ENCODE measurements at places on chromosomes 13 and 19.

- no peak for DNase-seq
Measured at GRCh38 chr13:73833325-73834070, 300.7 kb downstream of the KLF12 start.

GRCh38 chr19:49672131-49672919 lies 4.7 kb upstream of the PRMT1 start:
- DNase-seq: peak; percentile 74

DNA sequence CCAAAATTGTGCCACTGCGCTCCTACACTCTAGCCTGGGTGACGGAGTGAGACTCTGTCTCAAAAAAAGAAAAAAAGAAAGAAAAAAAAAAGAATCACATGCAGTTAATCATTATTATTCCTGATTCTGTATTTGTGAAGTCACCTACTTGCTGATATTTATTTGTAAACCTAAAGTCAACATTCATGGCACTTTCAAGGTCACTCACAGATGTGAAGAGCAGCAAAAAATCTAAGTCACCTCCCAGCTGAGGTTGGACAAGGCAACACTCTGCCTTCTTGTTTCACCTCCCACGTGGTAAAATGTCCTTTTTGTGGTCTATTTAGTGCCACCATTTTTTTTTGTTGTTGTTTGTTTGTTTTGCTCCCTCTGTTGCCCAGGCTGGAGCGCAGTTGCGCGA lies 26.5 kb downstream of the WDR88 start:
- DNase-seq: no peak

DNA sequence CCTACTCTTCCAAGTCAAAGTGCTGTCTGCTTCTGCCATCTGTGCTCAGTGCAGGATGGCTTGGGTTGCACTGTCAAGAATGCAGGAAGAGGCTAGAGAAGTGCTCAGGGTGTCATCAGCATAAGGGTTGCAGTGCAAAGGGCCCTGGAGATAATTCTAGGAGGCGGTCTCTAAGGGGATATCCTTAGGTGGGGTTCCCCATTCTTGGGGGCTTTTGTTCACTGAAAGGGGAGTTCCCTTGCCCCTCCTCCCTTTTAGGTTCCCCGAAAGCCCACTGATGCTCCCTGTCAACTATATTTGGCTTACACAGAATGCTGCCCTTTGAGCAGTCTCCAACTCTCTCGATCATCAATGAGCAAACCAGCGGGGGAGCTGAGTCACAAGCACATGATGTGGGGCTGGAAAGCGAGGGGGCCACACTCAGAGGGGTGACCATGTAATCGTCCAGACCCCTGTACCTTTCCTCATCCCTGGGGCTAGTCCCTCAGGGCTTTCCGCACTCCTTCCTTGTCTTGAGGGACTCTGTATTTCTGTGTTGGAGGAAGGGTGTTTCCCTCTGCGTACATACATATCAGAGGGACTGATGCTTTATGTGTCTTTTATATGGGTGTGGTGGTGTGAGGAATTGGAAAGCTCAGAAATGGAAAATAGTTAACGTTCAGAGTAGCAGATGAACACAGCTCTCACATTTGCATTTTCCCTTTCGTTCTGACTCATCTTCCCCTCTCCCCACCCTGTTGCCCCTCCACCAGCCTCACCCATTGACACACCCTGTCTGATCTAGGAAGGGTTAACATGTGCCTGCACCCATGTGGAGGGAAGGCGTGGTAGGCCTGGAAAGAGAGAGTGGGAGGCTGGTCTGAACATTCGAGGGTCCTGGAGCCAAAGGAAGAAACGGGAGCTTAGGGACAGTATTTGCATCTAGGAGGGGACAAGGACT lies 6.7 kb downstream of the ZBTB32 start:
- peak; percentile 48 for DNase-seq

DNA sequence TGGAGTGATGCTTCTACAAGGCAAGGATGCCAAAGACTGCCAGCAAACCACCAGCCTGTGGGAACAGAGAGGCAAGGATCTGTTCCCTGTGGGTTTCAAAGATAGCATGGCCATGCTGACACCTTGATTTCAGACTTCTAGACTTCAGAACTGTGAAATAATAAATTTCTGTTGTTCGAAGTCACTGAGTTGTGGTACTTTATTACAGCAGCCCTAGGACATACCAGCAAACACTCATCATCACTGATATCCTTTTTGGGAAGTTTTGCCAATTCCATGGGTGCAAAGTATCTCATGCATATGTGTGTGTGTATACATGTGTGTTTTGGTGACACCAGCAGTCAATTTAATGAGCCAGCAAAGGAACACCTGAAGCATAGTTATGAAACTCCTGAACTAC lies 21.0 kb downstream of the LMO7 start:
- no peak for DNase-seq

DNA sequence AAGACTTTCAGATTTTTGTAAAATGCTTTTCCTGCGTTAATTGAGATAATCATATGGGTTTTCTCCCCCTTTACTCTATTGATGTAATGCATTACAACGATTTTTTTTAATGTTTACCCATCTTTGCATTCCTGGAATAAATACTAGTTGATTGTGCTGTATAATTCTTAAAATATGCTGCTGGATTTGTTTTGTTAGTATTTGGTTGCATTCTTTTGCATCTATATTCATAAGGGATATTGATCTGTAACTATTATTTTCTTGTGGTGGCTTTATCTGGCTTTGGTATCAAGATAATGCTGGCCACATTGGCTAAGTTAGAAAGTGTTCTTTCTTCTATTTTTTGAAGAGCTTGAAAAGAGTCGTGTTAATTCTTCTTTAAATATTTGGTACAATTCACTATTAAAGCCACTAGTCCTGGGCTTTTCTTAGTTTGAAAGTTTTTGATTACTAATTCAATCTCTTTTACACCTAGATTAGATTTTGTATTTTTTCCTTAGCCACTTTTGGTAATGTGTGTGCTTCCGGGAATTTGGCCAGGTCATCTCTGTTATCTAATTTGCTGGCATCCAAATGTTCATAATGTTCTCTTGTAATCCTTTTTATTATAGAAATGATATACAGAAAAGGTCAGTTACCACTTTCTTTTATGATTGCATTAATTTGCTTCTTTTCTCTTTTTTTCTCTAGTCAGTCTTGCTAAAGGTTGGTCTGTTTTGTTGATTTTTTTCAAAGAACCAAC lies 29.8 kb downstream of the KL start:
- no peak for DNase-seq

GRCh38 chr13:40190641-40191100 lies 475.8 kb downstream of the FOXO1 start:
- no peak for DNase-seq

DNA sequence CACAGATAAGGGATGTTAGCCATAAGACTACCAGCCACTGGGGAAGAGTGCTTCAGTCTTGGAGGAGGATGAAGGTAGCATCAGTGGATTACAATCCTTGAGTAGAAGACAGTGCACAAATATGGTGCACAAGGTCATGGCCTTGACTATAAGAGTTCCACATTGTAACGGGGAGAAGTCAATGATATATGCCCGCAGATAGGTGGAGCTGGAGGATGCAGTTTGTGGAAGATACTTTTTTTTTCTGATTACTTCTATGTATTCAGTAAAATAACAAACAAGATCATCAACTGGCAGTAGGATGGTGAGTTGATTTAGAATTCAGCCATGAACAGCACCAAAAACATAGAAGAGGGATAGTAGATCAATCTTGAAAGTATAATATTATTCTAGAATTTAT lies 926.8 kb upstream of the MIR17HG start:
- DNase-seq: no peak

- no peak for DNase-seq
Measured at GRCh38 chr13:33217256-33217655, 68.3 kb downstream of the STARD13 start.

GRCh38 chr19:2173767-2174577 lies 10.2 kb downstream of the DOT1L start:
- peak; percentile 62 for DNase-seq

DNA sequence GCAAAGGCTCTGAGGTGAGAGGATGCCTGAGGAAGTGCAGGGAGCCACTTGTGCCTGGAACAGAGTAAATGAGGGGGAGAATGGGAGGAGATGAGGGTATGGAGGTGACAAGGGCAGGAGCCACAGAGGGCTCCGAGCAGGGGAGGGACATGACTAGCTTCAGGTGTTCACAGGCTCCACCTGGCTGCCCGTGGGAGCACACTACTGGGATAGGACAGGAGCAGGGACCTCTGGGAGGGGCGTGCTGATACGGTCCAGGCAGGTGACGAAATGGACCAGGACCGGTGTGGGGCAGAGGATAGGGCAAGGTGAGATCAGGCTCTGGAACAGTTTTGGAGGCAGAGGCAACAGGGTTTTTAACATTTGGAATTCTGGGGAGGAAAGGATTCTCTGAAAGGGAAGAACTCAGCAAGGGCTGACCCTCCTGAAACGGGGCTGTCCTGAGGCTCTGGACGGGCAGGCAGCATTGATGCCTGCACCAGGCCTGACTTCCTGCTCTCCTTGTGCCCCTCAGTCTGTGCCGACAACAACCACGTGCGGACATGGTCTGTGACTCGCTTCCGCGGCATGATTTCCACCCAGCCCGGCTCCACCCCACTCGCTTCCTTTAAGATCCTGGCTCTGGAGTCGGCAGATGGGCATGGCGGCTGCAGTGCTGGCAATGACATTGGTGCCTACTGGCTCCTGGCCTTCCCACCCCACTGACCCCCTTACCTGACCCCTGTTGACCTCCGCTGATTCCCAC lies 11.6 kb downstream of the SHKBP1 start:
- no peak for DNase-seq

- no peak for DNase-seq
Measured at GRCh38 chr19:12872255-12872654, 9.0 kb downstream of the DNASE2 start.

DNA sequence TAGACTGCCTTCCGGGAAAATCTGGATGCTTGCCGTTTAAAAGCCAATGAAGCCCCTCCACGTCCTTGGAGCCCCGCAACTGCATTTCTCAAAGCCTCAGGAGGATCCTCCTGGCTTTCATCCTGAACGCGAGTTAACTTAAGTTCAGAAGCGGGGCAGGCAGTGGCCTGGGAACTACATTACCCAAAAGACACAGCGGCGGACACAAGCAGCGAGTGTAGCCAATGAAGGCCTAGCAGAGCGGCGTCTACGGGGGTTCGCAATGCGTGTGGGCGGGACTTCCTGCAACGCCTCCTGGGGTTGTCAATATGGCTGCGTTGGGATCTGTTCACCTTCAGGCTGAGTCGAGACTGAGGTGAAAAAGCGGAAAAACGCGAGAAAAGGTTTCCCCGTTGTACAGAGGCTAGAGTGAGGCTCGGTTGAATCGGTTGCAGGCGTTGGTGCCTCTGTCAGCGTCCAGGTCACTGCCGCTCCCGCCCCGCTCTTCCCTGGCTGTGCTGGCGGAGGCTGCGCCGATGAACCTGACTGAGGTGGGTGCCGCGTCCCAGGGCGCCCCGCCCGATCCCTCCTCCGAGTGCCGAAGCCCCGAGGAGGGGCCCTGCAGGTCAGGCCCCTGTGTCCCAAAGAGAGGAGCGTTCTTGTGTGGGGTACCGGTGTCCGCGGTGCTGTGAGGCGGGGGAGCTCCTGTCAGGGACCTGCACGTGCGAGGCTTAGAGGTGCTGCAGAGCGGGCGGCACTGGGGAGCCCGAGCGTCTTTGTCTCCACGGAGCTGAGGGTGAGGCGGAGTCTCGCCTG lies at the start of gene ZNF17:
ZNF17 (plus strand) TSS at position 285 of the 795 bp plus-strand sequence. CDS start 2,455 bp downstream, outside the sequence.
- peak; percentile 97 for DNase-seq

- DNase-seq: no peak
Measured at GRCh38 chr19:9941231-9941630, 4.9 kb upstream of the OLFM2 start.

DNA sequence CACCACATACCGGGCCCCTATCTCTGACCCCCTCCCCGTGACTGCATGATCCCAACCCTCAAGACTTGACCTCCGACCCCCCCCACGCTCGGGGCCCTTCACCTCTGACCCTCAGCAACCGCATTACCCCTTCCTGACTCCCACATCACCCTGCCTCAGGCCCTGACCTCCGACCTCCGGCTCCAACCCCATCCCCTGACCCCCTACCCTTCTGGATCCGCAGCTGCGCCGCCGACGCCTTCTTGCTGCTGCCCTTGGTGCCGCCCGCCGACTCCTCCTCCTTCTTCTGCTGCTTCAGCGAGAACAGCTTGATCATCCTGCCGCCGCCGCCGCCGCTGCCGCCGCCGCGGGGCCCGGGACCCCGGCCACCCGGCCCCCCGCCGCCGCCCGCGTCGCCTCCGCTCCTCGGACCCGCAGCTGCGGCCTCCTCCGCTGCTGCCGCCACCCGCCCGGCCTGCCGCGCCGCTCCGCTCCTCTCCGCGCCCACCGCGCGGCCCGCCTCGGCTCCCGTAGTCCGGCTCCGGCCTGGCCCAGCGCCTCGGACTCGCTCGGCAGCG lies at the start of gene UBE2M:
UBE2M (minus strand) TSS at position 546 of the 557 bp plus-strand sequence; CDS start at position 316, 230 bp downstream.
- DNase-seq: peak; percentile 88

DNA sequence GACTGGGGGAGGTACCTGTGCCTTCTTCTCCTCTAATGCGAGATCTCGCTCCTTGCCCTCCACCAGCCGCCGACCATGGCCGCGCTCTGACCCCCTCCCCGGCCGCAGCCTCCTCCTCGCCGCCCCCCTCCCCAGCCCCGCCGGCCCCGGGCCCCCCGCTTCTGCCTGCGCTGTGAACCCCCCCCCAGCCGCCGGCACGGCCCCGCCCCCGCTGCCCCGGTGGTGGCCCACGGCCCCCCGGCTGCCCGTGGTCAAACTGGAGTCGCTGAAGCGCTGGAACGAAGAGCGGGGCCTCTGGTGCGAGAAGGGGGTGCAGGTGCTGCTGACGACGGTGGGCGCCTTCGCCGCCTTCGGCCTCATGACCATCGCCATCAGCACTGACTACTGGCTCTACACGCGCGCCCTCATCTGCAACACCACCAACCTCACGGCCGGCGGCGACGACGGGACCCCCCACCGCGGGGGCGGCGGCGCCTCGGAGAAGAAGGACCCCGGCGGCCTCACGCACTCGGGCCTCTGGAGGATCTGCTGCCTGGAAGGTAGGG lies at the start of gene CACNG8:
CACNG8 (plus strand) TSS at position 51 of the 545 bp plus-strand sequence.
- no peak for DNase-seq

- no peak for DNase-seq
Measured at GRCh38 chr13:77696879-77697216, 639 bp upstream of the SLAIN1 start.

Data from inflammatory macrophage treated with lipopolysaccharide for 4 hours (primary cell).